ENCODE measurements at places on chromosomes 3 and 15.

GRCh38 chr15:35393398-35393797, 152.6 kb downstream of the DPH6 start:
- no peak for DNase-seq

DNA sequence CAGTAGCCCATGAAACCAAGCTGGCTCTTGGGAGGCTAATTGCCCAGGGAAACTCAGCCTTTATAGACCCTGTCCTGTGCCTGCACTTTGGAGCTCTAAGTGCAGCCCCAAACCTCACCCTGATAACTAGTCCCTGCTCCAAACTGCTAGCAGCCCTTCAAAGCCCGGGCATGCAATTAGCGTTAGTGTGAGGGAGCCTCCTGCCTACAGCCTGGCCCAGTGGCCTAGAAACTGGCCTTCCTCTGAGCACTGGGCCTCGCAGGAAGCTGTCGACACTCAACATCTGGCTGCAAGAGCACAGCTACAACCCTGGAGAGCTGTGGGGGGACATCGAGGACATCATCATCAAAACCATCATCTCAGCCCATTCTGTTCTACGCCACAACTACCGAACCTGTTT, 7.7 kb upstream of the NGRN start:
- no peak for DNase-seq

- DNase-seq: no peak
These were observed 95.4 kb downstream of the PCSK6 start for GRCh38 chr15:101394056-101394630.

DNA sequence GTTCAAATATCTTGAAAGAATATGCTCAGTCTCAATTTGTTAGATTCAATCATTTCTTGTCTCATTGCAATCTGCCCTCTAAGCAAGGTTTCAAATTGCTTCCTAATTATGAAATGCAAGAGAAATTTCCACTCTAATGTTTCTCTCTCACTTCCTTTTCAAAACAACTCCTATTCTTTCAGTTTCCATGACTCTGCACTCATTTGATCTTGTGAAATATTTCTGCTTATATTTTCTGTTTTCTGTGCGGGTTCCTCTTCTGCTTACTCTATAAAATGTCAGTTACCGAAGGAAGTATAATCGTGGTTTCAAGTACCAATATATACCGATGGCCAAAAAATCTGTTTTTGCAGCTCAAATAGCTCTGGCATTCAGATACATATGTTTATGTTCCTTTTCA, 521.9 kb upstream of the NAALADL2 start:
- no peak for DNase-seq

- no peak for DNase-seq
These were observed 58.6 kb downstream of the WWTR1 start for GRCh38 chr3:149599236-149599635.

DNA sequence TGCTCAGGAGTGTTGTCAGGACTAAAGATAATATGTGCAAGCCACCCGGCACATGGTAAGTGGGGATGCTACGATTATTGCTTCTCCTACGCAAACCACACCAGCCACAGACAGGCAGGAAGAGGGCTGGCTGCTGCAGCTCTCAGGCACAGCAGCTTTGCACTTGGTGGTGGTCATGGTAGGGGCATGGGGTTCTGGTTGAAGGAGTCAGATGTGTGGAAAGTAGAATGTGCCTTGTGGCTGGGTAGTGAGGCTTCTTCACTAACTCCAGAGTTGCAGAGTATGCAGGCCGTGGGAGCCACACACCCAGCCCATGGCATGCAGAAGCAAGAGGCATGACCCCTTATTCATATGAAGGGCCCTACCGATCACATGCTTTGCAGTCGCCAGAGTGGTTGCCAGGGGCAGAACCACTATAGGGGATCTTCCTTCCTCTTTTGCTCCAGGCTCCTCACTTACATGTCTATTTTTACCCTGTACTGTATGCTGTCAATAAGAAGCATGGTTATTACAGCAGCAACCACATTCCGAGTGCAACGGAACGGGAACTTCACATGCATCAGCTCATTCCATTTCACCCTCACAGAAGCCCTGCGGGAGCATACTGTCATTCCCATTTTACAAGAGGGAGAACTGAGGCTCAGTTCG, 59.2 kb upstream of the HERC1 start:
- DNase-seq: no peak

DNA sequence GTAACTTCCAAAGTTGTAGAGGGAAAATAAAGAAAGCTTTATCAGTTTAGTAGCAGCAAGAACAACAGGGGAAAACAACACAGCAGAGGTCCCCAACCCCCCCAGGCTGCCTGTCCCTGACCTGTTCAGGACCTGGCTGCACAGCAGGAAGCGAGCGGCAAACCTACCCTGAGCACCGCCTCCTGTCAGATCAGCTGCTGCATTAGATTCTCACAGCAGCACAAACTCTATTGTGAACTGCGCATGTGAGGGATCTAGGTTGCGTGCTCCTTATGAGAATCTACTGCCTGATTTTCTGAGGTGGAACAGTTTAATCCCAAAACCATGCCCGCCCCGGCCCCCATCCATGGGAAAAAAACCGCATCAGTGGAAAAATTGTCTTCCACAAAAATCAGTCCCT, 40.3 kb downstream of the USP50 start:
- no peak for DNase-seq

DNA sequence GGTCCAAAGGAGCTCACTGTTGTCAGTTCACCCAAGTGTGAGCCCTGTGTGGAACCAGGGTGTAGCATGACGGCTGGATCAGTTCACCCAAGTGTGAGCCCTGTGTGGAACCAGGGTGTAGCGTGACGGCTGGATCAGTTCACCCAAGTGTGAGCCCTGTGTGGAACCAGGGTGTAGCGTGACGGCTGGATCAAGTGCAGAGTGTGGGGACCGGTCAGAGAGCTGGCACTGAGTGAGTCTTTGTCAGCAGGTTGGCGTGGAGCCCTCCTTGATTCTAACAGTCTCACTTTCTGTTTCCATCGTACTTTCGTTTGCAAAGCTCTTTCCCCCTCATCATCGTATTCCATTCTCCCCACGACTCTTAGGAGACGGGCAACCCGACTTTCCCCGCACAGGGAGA, 57.9 kb upstream of the DLG1 start:
- DNase-seq: no peak

GRCh38 chr3:149934524-149934923, 36.2 kb downstream of the PFN2 start:
- peak; percentile 62 for DNase-seq

DNA sequence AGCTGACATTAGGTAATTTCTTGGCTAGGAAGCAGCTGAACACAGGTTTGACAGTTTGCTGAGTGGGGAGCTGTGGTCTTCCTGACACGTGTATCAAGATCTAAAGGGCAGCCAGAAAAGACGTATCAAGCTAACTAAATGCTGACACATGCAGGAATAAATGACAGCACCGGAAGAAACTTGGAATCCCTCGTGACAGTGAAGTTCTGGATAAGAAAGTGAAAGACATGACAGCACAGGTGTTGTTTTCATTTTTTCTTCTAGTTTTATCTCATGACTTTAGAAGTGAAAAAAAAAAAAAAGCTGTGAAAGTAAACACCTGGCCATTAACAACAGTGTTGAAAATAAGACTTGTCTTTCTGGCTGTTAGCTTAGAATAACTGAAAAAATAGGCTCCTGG, 48.7 kb downstream of the FGF7 start:
- no peak for DNase-seq

DNA sequence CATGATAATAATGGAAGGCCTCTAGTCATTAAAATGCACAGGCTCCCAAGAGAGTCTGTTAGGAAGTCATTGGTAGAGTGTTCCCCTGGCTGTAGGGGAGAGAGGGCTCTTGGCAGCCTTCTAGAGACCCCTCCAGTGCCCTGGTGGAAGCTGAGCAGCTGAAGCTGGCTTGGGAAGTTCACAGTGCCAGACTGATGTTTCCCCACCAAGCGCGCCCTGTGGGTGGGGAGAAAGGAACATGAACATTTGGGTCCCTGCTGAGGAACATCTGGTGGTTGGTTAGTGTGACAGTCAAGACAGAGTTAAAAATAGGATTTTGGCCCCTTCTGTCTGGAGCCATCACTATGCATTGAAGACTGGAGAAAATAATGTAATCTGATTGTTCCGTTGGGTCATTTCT, 37.1 kb upstream of the RGMA start:
- DNase-seq: no peak

DNA sequence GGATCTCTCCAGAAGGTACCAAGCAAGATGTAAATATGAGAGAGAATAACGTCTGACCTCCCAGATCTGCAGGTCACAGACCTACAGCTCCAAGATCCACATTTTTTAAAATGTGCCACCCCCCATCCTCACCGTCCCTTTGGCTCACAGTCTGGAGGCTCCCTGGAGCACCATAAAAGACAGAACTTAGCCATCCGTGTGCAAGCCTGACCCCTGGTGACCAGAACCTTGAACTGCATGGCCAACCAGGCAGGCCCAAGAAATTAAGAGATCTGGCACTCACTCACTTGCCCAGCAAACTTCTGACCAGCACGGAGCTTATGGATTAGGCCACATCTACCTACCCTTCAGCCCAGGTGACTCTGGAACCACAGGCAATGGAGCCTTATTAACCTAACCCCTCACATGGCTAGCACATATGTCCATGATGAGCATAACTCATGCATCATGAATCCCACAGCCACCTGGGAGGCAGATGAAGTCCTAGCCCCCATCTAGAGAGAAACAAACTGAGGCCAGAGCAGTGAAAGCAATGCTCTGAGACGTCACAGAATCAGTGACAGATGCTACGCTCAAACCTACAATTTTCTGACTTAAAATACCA, 275.3 kb downstream of the UACA start:
- DNase-seq: peak; percentile 71

GRCh38 chr3:85853805-85854204, 895.0 kb downstream of the CADM2 start:
- no peak for DNase-seq

DNA sequence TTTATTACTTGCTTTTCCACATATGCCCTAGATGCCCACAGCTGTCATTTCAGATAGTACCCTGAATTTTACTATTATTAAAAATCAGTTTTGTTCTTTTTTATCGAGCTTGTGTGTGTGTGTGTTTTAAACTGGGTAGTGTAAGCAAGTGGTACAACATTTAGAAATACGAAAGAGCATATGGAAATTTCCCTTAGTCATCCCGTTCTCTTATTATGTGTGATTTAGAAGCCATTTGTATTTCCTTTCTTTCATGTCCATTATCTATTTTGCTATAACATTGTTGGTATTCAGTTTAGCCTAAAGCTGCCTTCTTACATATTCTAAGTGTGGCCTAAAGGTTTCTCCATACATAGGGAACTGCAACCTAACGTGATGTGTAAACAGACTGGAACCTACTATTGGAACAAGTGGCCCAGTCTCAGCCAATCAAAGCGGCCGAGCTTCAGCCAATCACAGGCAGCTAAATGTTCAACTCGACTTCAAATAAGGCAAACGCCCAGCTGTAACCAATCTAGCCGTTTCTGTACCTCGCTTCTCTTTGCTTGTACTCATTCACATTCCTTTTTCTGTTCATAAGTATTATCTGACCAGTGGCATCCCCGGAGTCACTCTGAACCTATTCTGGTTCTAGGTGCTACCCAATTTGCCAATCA, 14.7 kb upstream of the SYN2 start:
- no peak for DNase-seq

- no peak for DNase-seq
These were observed 183.2 kb downstream of the GAP43 start for GRCh38 chr3:115806501-115806900.
